NCI-H345 (cell line): ENCODE measurements at places on chromosomes 4 and X.
A peak's percentile ranks its signal among the peaks of the same experiment; 100 is the strongest.

GRCh38 chrX:750812-751211 lies 120.2 kb downstream of the SHOX start:
- DNase-seq: no peak

DNA sequence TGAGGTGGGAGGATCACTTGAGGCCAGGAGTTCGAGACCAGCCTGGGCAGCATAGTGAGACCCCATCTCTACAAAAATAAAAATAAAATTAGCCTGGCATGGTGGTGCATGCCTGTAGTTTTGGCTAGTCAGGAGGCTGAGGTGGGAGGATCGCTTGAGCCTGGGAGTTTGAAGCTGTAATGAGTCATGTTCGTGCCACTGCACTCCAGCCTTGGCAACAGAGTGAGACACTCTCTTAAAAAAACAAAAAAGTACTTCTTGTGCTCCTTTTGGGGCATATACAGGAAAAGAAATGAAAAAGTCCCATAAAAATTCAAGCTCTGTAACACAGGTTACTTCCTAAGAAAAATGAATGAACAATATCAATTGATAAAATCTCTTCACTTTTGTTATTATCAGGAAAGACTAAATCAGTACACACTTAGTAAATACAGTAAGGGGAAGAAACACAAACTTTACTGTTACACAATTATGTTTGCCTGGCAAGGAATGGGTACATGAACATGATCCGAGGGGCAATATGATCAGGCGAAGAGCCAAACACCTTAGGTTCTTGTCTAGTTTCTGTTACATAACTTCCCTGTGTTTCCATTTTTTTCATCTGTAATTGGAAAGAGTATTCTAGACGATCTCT lies 46.9 kb downstream of the CCDC158 start:
- DNase-seq: no peak

DNA sequence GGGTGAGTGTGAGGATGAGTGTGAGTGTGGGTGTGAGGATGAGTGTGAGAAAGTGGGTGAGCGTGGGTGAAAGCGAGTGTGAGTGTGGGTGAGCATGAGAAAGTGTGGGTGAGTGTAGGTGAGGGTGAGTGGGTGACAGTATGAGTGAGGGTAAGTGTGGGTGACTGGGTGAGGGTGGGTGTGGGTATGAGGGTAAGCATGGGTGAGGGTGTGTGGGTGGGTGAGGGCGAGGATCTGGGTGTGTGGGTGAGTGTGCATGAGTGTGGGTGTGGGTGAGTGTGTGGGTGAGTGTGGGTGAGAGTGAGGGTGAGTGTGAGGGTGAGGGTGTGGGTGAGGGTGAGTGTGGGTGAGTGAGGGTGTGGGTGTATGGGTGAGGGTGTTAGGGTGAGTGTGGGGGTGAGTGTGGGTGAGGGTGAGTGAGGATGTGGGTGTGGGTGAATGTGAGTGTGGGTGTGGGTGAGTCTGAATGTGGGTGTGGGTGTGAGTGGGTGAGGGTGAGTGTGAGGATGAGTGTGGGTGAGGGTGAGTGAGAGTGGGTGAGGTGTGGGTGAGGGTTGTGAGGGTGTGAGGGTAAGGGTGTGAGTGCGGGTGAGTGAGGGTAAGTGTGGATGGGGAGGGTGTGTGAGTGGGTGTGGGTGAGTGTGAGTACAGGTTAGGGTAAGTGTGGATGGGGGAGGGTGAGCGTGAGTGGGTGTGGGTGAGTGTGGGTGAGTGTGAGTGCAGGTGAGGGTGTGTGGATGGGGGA lies 48.9 kb downstream of the ING2 start:
- DNase-seq: no peak

DNA sequence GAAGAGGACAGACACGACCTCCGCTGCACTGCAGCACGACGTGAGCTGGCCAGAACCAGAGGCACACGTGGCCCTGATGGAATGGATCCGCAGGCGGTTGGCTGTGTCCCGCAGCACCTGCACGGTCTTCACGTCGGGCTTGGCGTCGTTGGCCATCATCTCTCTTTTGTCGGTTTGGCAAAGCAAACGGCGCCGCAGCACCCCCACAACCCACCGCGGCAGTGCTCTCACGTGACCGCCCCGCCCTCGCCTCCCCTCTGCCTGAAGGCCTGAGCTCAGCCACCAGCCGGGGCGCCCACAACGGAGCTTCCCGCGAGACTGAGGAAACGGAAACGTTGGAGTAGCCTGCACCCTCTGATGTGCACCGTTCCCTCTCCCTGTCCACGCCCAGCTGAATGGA lies at the start of gene TKTL2:
Gene TKTL2 (minus strand): TSS at position 179 of the 400 bp plus-strand sequence. CDS start 20 bp downstream, at position 159.
- no peak for DNase-seq

GRCh38 chr4:65951177-65951576 lies 280.9 kb upstream of the EPHA5 start:
- no peak for DNase-seq

DNA sequence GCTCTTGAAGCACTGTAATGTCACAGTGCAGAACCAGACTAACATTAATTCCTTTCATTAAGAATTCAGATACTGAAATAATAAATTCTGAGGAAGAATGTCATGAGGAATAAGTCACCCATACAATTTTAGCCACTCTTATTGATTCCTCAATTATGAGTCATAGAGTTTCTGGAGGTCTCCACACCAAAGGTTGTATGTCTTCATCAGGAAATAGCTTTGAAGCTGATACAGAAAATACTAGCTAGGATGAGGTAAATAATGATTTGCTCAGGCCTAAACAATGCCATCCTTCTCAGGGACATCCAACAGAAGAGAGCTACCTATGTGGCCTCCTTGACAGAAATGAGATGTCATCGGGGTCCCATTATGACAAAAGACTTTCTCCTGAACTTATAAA lies 238.8 kb downstream of the OR13H1 start:
- no peak for DNase-seq

DNA sequence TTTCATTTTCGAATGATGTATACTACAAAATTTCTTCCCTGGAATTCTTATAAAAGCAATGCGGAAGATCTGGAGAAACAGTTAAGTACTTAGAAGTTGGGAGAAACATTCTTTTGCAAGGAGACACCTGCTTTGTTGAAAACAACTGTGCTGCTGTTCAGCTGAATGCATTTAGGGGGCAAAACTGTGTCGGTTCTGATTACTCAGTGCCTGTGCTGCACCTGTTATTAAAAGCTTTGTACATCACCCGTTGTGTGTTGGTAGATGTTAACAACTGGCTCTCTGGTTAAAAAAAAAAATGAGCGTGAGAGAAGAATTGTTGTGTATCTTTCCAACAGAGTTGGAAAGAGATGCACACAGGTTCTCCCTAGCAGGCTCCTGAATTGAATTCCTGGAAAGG lies 184.1 kb upstream of the HHIP start:
- no peak for DNase-seq

- peak; percentile 26 for DNase-seq
Measured at GRCh38 chr4:15457406-15458201, 12.1 kb upstream of the CC2D2A start.

DNA sequence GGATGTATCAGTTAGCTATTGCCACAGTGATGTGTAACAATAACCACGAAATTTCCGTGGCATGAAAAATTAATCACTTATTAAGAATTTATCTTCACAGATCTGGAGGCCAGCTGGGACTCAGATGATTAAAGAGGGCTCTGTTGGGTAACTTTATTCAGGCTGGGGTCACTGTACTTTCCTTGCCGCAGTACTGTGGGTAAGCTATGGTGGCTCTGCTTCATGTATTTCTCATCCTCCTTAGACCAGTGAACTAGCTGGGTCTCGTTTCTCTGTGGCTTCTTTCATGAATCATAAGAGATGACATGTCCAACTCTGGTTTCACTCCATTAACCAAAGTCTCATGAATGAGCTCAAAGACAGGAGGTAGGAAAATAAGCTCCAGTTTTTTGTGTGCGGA lies 13.5 kb downstream of the TEX13B start:
- no peak for DNase-seq
